ENCODE measurements at places on chromosomes 7 and 10.
A peak's percentile ranks its signal among the peaks of the same experiment; 100 is the strongest.

GRCh38 chr10:116748041-116748440 lies 5.7 kb upstream of the HSPA12A start:
- DNase-seq = peak; percentile 55

DNA sequence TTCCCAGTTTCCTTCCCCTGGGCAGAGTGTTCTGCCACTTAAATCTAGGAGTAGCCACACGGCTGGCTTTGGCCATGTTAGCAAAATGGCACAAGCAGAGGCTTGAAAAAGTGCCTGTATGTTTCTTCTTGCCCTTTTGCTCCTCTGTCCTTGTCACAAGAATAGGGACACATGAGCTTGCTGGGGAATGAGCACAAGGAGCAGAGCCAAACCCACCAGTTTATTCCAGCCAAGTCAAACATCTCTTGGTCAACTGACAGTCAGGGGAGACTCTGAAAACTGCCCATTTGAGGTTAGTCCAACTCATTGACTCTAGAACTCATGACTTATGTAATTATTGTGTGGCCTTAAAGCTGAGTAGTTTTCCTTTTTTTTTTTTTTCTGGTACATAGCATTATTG lies 739.7 kb upstream of the FZD8 start:
- peak; percentile 55 for DNase-seq

GRCh38 chr7:139426258-139427028 lies 57.0 kb downstream of the KLRG2 start:
- no peak for DNase-seq

- no peak for DNase-seq
Measured at GRCh38 chr10:61860964-61861758, 40.3 kb upstream of the ARID5B start.

DNA sequence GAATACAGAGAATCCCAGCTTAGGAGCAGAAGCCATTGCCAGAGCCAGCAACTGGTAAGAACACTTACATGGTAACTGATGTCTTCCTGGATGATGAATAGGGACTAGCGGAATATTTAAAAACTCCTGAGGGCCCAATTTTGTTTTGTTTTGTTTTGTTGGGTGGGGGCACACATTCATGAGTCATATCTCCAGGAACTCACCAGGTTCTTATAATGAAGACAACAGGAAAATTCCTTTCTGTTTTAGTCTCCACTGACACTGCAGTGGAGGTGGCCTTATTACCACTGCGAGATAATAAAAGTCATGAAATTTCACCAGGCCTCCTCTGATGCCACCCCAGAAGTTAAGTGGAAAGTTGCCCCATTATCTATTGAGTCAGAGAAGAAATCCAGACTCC lies 6.6 kb upstream of the CUZD1 start:
- DNase-seq = no peak

- no peak for DNase-seq
Measured at GRCh38 chr10:98351831-98352402, 63.1 kb downstream of the PYROXD2 start.

DNA sequence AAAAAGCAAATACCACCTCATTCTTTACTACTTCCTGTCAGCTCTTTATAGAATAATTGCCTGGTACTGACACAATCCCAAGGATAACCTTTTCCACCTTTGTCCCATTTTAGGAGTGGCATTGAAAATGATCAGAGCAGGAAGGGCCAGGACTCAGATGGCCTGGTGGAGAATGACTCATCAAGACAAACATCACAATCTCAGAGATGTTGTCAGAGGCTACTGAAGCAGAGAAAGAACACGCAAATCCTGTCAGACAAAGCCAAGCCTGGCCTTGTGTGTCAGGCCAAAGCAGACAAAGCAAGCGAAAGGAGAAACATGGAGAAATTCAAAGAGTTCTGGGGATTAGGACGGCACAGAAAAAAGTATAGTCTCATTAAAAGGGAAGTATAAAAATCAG lies 40.9 kb downstream of the NSUN6 start:
- DNase-seq = peak; percentile 63

DNA sequence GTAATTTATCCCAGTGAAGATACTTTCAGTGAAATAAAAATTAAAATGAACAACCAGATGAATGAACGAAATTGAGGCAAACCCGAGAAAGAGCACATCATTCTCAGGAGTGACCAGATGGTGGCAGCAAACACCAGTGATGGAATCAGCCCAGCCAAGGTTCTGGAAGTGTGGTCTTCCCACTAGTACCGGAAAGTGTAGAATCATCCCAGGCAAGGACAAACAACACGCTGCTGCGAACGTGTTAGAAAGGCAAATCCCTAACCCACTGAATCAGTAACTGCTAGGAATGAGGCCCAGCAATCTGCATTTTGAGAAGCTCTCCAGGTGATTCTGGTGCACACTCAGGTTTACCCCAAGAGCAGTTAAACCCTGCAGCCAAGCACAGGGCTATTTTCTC lies 15.5 kb upstream of the SLC18A3 start:
- peak; percentile 65 for DNase-seq

DNA sequence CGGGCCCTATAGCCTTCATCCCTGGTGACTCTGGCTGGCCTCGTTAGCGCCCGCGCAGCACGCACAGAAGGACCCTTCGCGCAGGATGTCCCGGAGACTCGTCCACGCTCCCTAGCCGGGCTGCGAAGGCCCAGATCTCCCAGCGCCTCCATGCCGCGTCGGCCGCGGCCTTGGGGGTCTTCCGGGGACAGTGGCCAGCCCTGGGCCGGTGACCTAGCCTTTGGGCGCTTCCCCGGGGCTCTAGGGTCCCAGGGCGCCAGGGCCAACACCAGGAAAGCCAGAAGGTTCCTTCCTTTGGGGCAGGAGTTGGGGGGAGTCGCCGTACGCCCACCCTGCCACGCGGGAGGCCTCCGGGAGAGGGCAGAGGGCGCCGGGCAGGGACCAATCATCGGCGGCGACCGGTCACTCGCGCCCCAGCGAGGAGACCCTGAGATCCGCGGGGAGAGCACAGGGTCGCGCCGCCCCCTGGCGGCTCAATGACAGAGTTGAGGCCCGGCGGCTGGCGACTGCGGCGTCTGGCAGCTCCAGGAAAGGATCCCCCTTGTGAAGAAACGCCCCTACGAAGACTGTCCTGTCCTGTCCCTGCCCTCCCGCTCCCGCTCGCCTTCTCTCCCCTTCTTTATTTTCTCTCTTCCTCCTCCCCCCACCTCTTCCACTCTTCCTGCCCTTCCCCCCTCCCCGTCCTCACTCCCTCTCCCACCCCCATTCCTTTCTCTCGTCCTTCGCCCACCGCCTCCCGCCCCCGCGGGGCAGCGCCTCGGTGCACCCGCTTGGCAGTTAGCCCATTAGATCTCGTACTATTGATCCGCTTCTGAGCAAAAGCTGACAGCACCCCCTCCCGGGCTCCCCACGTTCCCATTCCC lies 62.3 kb upstream of the LBX1 start:
- DNase-seq = peak; percentile 77

- peak; percentile 53 for DNase-seq
Measured at GRCh38 chr7:12764458-12764891, 77.0 kb downstream of the ARL4A start.

- DNase-seq = peak; percentile 44
Measured at GRCh38 chr7:105890290-105890997, 14.0 kb upstream of the ATXN7L1 start.

DNA sequence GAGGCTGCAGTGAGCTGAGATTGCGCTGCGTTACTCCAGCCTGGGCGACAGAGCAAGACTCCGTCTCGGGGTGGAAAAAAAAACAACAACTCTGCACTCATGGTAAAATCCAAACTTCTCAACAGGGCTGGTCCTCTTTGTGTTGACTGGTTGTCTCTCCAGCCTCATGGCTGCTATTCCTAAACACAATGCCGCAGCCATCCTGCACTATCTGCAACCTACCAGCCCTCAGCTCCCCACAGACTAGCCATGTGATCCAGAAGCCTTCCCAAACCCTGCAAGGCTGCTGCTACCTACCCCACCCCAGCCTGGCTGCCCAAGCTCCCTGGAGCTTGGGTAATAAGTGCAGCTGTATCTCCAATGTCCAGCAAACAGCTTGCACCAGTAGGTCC lies 11.7 kb downstream of the ZYX start:
- DNase-seq = no peak

GRCh38 chr7:41648501-41648900 lies 54.4 kb downstream of the INHBA start:
- no peak for DNase-seq

- DNase-seq = no peak
Measured at GRCh38 chr10:114631090-114631665, 26.9 kb downstream of the ABLIM1 start.

DNA sequence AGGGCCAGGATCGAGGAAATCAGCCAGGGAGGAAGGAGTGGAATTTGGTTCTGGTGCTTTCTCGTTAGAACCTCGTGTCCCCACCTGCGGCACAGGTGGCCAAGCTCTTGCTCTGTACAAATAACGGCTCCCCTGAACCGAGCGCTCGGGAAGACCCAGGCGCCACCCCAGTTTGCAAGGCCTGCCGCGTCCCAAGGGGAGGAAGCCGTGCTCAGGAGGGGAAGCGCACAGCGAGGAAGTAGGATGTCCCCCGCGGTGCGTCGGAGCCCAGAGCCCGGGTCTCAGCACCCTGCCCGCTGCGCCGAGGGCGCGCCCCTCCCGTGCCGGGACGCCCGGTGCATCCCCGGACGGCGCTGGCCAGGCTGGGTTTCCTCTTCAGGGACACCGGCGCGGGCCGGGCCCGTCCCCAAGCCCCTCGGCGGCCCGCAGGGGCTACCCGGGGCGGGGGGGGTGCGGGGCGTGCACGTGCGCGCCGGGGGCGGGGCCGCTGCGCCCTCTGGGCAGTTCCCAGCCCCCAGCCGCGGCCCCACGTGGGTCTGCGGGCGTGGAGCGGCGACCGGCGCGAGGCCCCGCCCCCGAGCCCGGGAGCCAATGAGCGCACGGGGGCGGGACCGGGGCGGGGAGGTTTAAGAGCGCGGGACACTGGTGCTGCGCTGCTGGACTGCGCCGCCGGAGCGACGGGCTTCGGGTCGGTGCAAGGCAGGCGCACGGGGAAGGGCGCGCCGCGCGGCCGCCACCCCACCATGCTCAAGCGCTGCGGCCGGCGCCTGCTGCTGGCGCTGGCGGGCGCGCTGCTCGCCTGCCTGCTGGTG lies at the start of gene LFNG:
LFNG (plus strand) TSS at position 656 of the 812 bp plus-strand sequence; CDS start at position 744, 88 bp downstream.
- peak; percentile 95 for DNase-seq

- DNase-seq = no peak
Measured at GRCh38 chr7:146636581-146636980, 520.0 kb downstream of the CNTNAP2 start.

GRCh38 chr10:119061926-119062325 lies 18.7 kb downstream of the EIF3A start:
- DNase-seq = no peak

- DNase-seq = peak; percentile 68
Measured at GRCh38 chr7:27784399-27785053, 44.6 kb downstream of the TAX1BP1 start.

DNA sequence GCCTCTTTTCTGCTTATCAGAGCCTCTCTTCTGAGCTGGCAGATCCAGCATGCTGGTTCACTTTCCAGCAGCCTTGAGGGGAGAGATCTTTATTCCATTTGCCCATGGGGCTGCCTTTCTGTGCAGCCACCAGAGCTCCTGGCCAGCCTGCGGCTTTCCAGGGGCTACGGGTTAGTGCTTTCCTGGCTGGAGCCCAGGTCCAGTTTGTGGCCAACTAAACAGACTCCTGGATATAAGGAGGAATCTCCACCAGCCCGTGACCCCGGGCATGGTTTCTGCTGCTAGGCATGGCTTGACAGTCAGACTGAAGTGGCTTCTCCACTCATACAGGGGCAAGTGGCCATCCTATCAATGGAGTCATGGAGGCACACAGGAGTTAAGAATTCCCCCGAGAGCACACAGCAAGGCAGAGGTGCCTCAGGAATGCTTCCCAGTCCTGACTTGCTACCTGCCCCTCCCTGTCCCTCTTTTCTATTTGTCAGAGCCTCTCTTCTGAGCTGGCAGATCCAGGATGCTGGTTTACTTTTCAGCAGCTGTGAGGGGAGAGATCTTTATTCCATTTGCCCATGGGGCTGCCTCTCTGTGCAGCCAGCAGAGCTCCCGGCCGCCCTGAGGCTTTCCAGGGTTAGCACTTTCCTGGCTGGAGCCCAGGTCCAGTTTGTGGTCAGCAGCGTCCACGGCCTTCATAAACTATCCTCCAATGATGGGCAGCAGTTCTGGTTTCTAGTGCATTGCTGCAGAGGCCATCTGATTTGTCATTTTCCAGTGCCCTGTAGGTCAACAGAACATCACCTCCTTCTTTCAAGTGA lies 35.9 kb downstream of the TSPAN15 start:
- DNase-seq = peak; percentile 80

DNA sequence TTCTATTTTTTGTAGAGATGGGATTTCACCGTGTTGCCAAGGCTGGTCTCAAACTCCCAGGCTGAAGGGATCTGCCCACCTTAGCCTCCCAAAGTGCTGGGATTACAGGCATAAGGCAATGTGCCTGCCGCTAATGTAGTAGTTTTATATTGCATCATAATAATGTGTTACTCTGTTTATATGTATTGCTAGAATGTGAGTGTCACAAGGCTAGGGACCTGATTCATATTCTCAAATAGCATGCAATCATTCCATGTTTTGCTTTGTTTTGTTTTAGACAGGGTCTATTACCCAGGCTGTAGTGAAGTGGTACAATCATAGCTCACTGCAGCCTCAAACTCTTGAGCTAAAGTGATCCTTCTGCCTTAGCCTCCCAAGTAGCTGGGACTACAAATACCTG lies 13.5 kb downstream of the CCL26 start:
- DNase-seq = no peak

DNA sequence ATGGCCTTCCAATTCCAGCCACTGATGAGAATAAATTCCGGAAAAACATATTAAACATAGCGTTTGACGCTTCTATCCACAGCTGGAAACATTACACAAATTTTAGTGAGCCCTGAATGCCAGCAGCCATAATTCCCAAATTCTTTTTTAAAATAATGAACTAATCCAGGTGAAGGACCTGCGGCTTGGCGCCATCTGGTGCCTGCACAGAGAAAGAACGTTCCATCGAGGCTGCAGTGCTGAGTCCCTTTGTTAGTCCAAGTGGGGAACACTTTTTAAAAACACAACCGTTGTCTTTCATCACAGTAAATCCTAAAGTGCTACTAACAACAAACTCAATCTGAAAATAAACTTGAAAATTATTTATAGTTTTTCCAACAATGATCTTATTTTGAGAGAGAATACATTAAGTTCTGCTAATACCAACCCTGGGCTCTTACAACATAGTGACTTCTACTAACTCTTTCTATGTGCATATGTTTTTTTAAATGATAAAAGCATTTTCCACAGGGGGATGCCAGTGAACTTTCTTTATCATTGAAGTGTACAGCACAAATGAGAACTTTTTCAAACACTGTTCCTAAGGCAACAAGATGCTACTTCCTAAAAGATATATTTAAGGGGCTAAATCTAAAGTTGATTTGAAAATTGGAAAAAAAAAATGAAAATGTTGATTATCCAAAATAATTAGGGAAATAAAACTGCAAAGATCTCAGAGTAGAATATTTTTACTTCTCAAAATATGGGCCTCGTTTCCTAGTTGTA lies 166.9 kb upstream of the RNF32 start:
- DNase-seq = peak; percentile 58

GRCh38 chr7:68694656-68695055 lies 903.6 kb upstream of the AUTS2 start:
- DNase-seq = no peak

DNA sequence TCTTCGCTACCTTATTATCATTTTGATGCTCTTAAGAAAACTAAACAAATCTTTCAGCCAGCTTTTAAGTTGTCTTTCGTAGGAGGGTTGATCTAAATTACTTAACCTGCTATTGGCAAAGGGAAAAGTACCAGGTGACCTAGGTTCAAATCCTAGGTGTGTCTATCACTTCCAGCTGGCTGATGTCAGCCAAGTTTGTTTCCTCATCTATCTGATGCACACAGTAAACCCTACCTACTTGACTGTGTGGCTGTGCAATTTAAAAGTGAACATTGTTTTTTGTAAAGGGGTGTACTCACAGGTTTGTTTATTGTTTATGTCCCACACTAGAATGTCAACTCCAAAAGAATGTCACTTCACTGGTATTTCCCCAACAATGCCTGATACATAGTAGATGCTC lies 21.9 kb upstream of the CAMK1D start:
- no peak for DNase-seq
